ENCODE measurements at places on chromosomes 4 and X.
A peak's percentile ranks its signal among the peaks of the same experiment; 100 is the strongest.

DNA sequence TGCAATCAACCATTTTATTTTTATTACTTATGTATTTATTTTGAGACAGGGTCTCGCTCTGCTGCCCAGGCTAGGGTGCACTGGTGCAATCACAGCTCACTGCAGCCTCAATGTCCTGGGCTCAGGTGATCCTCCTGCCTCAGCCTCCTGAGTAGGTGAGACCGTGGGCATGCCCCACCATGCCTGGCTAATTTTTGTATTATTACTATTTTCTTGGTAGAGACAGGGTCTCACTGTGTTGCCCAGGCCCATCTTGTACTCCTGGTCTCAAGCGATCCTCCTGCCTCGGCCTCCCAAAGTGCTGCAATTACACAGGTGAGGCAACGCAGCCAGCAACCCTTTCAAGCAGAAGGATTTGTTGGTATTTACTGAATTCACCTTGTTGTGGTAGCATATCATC, 60.3 kb upstream of the PPP2R3B start:
- no peak for DNase-seq

- no peak for DNase-seq
These were observed 229.6 kb downstream of the FBXO8 start for GRCh38 chr4:174053895-174054294.

- no peak for DNase-seq
These were observed 35.1 kb upstream of the CYP2U1 start for GRCh38 chr4:107896158-107896645.

DNA sequence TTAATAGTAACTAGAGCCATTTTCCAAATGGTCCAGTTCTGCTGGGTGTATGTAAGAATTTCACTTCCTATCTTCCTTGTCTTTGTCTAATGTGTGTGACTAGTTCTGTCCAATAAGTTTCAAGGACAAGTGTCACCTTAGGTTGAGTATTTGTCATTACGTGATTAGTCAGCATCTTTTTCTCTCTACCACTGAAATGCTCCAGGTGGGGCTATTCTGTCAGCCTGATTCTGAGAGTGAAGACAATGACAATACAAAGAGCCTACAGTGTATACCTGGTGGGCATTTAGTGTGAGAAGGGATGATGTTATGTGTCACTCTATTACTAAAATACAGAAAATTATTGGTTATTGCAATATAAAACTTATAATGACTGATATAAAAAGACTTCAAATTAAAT, 876.3 kb downstream of the C4orf33 start:
- DNase-seq, result no peak

- DNase-seq, result no peak
These were observed 92.9 kb upstream of the EDNRA start for GRCh38 chr4:147388018-147388417.

- no peak for DNase-seq
These were observed 51.5 kb upstream of the AMELX start for GRCh38 chrX:11241720-11242119.

DNA sequence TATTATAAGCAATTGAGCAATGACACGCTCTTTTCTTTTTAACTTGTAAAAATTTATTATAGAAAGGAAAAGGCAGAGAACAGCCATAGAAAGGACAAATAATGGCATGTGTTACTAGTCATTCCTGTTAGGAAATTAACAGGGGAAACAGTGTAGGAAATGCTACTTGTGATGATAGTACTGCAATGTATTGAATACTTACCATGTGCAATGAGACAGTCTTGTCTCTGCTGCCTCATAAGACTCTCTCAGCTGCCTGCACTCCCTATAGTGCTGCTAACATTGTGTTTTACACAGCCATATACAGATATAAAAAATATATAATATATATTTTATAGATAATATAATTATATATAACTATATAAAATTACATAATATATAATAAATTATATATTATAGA, 62.3 kb upstream of the SHOX start:
- no peak for DNase-seq

DNA sequence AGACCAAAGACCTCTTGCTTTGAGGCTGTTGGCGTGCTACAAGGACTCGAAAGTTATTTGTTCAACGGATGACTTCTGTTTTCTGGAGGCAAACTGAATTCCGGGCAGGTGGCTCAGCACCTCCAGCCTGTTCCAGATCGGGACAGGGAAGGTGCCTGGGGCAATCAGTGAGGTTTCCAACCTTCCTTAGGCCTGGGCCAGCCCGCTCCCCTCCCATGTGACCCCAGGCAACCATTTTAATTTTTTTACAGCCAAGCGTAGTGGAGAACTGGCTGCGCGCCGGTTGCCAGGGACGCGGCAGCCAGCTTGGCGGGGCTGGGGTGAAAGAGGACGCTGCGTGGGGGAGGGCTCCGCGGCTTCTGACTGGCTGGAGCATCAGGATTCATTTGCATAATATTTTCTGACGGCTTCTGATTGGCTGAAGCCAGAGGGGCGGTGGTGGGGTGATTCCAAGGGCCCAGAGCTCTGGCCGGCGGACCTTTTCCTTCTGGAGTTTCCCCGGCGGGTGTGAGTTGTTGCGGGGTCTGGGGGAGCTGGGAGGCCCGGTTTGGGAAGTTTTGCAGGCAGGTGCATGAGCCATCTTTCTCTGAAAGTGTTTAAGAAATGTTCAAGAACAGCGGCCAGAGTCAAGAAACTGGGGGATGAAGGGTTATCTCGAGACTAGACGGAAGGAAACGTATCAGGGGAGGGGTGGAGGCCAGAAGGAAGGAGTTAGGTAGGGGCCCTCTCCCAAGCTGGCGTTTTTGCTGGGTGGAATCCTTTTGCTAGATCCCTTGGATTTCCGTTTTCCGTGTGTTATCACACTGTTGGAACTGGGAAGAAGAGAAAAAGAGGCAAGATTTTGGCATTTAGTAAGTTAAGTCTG, at the start of gene MID1IP1:
Gene MID1IP1, plus strand, starts transcription at position 479 of the 865 bp plus-strand sequence. CDS start 3,488 bp downstream, outside the sequence.
- DNase-seq, result peak; percentile 71

GRCh38 chrX:112577146-112577545, 102.6 kb downstream of the LHFPL1 start:
- DNase-seq, result no peak

GRCh38 chr4:87017580-87018342, 83.0 kb downstream of the AFF1 start:
- DNase-seq, result no peak

DNA sequence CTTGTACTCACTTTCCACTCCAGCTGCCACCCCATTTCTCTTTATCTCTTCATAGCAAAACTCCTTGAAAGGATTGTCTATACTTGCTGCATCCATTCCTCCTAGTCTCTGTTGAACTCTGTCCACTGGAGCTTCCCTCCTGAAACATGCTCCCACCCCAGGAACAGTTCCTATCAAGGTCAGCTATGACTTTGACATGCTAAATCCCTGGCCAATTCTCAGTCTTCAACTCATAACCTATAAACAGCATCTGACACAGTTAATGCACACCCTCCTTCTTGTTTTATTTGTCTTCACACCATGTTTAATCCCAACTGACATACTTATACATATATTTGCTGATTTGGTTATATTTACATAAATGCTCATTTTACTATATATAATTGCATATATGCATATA, 47.8 kb downstream of the SPARCL1 start:
- DNase-seq, result no peak

DNA sequence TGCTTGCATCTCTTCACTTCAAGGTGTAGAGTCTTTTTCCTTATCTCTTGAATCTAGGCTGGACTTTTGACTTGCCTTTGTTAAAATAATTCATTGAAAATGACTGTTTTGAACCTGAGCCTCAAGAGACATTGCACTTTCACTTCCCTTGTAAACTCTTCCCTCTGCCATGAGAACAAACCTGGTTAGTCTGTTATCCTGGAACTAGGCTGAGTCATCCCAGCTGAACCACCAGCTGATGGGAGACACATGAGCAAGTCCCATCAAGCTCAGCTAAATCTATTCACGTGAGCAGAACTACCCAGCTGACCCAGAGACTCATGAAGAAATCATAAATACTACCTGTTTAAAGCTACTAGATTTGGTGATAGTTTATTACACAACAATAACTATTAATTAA, 202.3 kb upstream of the CENPE start:
- DNase-seq, result no peak

GRCh38 chr4:152456609-152457008, 79.3 kb downstream of the FBXW7 start:
- no peak for DNase-seq

DNA sequence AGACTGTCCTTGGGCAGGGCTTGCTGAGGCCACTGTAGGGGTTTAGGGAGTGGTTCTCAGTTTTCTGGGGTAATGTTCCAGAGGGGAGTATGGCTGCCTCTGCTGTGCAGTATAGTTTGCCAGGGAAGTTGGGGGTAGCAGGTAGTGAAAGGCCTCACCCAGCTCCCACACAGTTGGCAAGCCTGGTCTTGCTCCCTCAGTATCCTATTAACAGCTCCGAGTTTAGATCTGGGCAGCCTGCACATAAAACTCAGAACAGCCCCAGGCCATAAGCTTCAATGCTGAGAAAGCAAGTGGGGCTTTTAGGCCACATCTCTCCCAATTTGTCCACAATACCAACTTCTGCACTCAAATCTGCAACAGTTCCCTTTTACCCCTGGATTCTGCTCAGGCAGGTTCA, 205.2 kb downstream of the GALNTL6 start:
- DNase-seq, result no peak

DNA sequence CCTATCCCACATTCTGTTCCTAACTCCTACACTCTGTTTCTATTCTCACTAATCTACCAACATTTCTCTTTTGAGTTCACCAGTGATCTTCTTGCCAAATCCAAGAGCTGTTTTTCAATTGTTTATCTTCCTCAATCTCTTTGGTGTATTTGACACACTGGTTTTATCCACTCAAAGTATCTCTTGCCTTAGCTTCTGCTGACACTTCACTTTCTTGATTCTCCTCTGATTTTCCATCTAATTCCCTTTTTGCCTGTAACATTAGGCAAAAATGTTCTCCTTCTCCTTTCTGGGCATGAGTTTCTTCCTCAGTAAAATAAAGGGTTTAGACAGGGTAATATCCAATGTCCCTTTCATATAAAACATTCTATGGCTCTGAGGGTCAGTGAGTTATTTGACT, 26.2 kb downstream of the GRIA3 start:
- DNase-seq, result no peak

- DNase-seq, result no peak
These were observed 717 bp downstream of the EDA start for GRCh38 chrX:69616457-69617203.

DNA sequence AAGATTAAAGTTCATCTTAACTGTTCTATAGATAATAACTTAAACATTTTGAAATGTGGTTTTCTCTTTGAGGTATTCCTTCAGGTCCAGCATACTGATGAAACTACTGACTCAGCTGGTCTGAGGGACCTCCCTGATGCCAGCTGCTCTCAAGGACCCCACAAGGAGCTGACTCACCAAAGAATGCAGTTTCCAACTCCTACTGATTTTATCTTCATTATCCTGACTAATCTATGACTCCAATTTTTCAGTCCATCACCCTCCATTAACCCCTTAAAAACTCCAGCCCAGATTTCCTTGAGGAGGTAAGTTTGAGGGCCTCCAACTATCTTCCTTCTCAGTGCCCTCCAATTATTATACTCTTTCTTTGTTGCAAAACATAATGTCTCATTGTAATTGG, 1.4 kb upstream of the UGT2B4 start:
- DNase-seq, result no peak

DNA sequence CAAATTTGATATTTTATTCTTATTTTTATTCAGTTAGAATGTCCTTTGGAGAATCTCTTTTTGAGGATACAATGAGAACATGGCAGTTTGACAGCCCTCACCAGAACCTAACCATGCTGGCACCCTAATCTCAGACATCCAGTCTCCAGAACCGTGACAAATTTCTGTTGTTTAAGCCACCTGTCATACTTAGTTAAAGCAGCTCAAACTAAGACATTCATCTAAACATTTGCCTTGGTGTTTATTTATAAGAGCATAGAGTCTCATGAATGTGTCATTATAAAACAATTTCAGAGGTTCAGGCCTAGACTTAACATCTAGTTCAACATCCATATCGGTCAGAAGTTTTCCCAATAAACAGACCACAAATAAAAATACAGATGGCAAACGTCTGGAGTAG, 125.1 kb upstream of the FUNDC1 start:
- no peak for DNase-seq

GRCh38 chrX:2693113-2694002, 2.3 kb downstream of the CD99 start:
- DNase-seq, result no peak

DNA sequence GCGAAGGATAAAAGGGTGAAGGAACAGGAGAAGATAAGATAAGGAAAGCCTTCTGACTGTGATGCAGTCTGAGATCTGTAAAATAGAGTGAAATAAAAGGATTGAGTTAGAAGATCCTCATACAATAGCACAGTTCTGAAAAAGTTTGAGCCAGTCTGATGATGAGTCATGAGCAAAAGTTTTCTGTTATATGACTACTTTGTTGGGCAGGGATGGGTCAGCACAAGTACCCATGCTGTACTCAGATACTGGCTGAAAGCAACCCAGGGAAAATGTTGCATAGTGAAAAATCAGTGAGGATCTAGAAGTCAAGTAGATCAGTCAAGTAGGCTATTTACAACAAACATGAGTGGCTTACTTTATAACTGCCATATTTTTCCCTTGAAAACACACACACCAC, 253.5 kb downstream of the PCDH10 start:
- DNase-seq, result no peak

DNA sequence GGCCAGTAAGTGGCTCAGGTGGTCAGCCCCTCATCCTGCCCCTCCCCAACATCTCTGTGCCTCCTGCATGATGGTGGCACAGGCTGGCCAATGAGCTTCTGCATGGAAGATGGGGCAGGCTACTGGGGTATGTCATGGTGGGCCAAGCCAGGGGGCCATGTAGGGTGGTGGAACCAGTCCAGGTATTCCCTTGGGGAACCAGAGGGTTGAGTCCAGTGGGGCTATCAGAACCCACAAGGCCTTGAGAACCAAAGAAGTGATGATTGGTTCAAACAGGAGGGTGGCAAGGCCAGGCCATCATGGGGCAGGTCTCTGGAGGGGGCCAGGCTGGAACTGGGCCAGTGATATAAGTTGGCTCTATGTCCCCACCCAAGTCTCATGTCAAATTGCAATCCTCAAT, 18.8 kb upstream of the PPP2R2C start:
- DNase-seq, result no peak

GRCh38 chrX:12967711-12968465, 7.0 kb upstream of the TMSB4X start:
- no peak for DNase-seq

GRCh38 chr4:164892018-164892417, 15.0 kb downstream of the APELA start:
- DNase-seq, result no peak

- DNase-seq, result no peak
These were observed 57.5 kb upstream of the SORCS2 start for GRCh38 chr4:7134737-7135388.
